Activated T-cell treated with anti-CD3 and anti-CD28 coated beads, Interleukin-2, amount 50 U/mL, for 72 hours (primary cell): ENCODE measurements at places on chromosomes 16 and 17. TPM values are rescaled to one million over a fixed set of nuclear protein-coding genes. Genes with fewer than 3 reads are reported as not detected.

DNA sequence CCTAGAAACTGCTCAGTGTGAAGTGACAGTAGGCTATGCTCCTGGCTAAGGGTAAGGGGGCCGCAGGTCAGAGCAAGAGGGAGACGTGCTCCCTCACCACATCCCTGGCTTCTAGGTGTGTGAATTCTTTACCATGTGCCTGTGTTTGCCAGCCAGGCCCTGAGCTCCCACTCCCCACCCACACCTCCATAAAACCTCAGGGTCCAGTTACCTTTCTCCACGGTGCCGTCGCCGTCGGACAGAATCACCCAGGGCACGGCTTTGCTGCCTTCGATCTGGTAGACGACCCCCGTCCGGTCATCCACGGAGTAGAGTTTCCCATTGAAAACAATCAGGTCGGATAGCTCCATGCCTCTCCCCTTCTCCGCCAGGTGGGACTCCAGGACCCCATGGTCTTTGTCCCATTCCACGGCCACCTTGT, 12.8 kb downstream of the CANT1 start:
- peaks cover 8% of the 10 kb centered on the region for H3K36me3 ChIP-seq
- no peaks in the 10 kb centered on the region for H3K4me1 ChIP-seq

DNA sequence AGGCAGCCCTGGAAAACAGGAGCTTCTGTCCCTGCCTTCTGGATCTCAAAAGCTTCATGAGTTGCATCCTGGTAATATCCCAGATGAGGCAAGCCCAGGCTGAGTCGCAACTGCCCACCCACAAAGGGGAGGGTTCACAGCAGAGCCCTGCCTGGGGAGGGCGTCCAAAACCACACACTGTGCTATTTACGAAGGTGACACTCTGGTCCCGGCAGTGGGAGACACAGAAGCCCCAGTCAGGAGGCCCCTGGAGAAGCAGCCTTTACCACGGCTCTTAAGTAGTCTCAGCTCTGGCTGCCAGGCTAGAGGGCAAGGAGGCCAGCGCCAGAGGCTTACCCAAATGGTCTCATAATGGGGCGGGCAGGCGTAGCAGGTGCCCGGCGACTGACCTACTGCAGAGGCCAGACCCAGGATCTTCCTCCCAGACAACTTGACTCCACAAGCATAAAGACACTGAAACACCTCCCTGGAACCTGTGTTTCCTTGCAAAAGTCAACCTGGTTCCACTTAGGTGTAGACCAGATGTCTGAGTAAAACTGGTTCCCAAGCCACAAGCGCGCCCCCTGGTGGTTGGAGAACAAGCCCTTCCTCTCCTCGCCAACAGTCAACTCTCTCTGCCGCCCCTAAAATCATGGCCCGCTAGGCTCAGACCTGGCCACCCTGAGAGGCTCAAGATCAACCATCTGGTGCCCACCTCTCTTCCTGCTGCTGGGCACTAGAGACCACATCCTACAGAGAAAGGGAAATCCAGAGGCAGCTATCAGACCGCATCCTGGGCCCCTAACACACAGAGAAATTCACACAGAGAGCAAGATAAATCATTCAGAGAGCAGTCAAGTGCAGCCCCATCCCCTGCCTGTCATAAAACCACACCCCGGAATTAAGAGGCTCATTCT, 5.2 kb downstream of the AXIN2 start:
- DNase-seq = peak; percentile 91
- no peak overlapping the region for H3K4me3 ChIP-seq
- peaks cover 7% of the 10 kb centered on the region for H3K27me3 ChIP-seq
- H3K4me1 ChIP-seq = peaks cover under 1% of the 10 kb centered on the region

GRCh38 chr17:79953335-79953734, 82.3 kb downstream of the TBC1D16 start:
- H3K27ac ChIP-seq = no peak overlapping the region
- DNase-seq = no peak
- H3K4me1 ChIP-seq = no peaks in the 10 kb centered on the region
- no peaks in the 10 kb centered on the region for H3K36me3 ChIP-seq
- H3K27me3 ChIP-seq = no peaks in the 10 kb centered on the region

DNA sequence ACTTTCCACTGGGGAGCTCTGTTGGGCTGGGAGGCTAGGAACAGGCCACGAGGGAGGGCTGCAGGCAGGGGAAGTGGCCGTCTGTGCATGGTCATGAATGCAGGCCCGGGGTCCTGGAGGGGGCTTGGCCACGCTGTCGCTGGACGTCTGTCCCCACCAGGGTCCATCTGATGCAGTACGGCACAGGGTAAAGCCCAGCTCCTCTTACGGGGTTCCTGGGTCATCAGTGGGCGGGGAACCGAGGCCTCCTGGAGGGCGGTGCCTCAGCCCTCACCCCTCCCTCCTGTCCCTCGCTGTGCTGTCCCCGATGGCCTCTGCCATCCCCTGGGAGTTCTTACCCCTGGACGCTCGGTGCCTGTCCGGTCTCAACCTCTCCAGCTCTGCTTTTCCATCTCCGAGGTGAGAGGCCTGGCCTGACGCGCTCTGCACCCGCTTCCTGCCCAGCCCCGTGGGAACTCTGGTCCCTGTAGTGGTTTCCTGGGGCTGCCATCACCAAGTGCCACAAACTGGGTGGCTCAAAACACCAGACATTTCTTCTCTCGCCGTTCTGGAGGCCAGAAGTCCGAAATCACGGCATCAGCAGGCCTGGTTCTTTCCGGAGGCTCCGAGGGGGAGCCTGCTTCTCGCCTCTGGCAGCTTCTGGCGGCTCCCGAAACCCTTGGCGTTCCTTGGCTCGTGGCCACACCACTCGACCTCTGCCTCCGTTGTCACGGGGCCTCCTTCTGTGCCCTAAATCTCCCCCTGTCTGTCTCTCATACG, 182.8 kb downstream of the SEC14L1 start:
- H3K27me3 ChIP-seq = no peaks in the 10 kb centered on the region
- peaks cover 69% of the 10 kb centered on the region for H3K4me1 ChIP-seq
- H3K4me3 ChIP-seq = peak overlapping the region; percentile 69
- no peaks in the 10 kb centered on the region for H3K36me3 ChIP-seq

GRCh38 chr17:66349521-66350254, 47.3 kb downstream of the PRKCA start:
- peak overlapping the region; percentile 51 for H3K4me3 ChIP-seq
- no peaks in the 10 kb centered on the region for H3K27me3 ChIP-seq
- H3K36me3 ChIP-seq = peaks cover 4% of the 10 kb centered on the region
- H3K27ac ChIP-seq = peak overlapping the region; percentile 70

GRCh38 chr16:14286368-14287230, 215.5 kb downstream of the MRTFB start:
- no peak for DNase-seq
- peaks cover 9% of the 10 kb centered on the region for H3K36me3 ChIP-seq
- peak overlapping the region; percentile 96 for H3K27ac ChIP-seq
- peak overlapping the region; percentile 92 for H3K4me3 ChIP-seq
- H3K27me3 ChIP-seq = no peaks in the 10 kb centered on the region

DNA sequence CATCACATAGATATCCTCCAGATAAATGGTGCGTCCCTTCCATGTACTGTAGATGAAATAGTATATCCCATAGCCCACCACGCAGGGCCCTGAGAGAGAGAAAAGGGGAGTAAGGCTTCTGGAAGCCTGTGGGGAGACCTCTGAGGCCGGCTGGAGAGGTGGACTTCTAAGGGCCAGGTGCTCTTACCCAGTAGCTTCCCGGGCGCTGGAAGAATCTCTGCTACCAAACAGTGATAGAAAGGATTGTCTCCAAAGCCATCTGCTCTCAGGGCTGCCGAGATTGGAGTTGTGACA, 718 bp downstream of the SAT2 start:
- no peaks in the 10 kb centered on the region for H3K36me3 ChIP-seq
- H3K27ac ChIP-seq = peak overlapping the region; percentile 65
- peaks cover 11% of the 10 kb centered on the region for H3K4me1 ChIP-seq
- peak overlapping the region; percentile 93 for H3K4me3 ChIP-seq
- H3K27me3 ChIP-seq = no peaks in the 10 kb centered on the region

CACNG3 gene
- total RNA-seq = not detected
